ENCODE measurements at places on chromosomes 1 and 21.

DNA sequence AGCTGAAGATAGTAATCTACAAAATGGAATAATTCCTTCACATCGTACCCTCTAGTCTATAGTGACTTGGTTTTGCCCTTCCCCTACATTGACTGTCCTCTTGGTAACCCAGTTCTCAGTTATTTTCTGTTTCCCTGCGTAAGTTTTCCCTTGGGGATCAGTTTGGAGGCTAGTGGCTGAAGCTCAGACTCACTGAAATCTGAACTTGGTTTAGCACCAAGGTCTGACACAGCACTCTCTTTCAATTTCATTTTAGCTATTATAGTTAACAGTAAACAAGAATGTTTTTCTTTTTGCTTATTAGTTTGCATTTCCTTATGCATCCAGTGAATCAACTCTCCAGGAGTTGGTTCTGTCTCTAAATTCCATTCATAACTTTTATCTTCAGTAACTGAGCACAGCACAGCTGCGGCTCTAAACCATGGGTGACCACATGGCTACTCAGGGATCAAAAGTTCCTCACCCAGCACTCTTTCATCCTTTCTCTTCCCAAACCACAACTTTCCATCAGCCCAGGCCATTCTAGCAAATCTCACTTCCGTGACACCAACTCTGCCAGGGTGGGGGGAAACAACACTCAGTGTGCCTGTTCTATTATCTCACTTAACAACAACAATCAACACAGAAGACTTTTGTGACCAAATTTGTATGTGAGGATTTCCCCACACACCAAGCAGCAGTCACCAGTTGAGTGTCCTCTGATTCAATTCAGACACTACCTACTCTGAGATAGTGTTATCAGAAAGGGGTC lies 17.6 kb upstream of the IFI6 start:
- DNase-seq: no peak

DNA sequence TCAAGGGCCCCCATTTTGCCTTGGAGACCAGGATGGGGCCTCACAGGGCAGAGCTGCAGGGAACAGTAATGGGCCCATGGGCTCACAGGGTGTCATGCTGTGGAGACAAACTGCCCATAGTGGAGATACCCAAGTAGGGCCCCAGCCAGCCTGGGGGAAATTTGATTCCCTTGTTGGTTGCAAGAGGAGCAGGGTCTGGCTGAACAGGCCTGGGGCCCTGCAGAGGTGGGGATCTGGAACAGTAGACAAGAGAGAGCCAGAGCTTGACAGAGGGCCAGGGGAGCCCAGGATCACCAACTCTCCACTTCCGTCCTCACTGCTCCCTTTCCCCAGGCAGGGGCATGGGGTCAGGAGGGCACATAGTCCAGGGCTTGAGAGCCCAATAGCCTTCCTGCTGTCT lies 8.7 kb downstream of the S100B start:
- DNase-seq: no peak

DNA sequence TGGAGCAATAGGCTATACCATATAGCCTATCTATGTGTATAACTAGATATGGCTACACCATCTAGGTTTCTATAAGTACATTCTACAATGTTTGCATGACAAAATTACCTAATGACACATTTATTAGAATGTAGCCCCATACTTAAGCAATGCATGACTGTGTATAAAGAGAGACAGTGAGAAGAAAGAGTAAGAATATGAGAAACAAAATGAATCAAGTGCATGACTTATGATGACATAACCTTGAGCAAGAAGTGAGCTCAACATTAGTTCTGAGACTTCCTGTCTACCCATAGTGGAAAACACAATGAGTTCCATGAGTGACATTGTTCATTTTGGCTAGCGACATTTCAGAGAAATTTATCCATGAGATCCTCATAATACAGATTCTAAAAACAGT lies 10.1 kb downstream of the SLC44A5 start:
- DNase-seq: no peak

- DNase-seq: no peak
Observed at GRCh38 chr1:181208083-181208482, 119.6 kb downstream of the IER5 start.

GRCh38 chr1:233614173-233614742 lies 352 bp downstream of the KCNK1 start:
- DNase-seq: no peak

DNA sequence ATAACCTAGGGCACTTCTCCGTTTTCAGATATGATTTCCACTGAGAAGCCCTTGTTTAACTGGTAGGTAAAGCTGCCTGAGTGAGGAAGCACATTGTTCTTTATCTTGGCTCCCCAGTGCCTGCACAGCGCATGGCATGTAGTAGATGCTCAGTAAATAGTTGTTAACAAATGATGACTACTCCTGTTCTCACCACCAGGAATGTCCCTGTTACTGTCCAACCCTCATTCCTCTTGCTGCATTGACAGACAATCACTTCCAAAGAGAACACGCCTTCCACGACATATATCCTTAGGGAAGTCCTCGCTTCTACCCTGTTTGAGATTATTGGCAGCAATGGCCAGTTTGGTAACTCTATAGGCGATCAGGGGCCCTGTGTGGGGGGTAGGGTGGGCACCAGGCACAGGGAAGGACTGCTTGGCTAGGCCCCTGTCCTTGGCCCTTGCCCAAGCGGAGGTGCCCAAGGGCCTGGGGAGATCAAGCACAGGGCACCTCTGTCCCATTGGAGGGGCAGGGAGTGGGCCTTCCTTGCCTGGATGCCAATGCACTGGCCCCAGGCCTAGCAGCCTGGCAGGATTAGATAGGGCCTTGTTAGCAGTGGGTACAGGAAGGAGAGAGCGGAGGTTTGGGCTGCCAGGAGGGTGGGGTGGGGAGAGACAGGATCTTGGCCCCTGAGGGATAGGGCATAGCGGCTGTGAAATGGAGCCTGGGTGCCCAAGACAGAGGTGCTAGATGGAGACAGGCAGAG lies 10.2 kb downstream of the NES start:
- DNase-seq: no peak

GRCh38 chr21:44547656-44548331 lies 3.5 kb downstream of the KRTAP10-2 start:
- DNase-seq: no peak

GRCh38 chr1:210384625-210385024 lies 55.9 kb downstream of the HHAT start:
- DNase-seq: no peak

DNA sequence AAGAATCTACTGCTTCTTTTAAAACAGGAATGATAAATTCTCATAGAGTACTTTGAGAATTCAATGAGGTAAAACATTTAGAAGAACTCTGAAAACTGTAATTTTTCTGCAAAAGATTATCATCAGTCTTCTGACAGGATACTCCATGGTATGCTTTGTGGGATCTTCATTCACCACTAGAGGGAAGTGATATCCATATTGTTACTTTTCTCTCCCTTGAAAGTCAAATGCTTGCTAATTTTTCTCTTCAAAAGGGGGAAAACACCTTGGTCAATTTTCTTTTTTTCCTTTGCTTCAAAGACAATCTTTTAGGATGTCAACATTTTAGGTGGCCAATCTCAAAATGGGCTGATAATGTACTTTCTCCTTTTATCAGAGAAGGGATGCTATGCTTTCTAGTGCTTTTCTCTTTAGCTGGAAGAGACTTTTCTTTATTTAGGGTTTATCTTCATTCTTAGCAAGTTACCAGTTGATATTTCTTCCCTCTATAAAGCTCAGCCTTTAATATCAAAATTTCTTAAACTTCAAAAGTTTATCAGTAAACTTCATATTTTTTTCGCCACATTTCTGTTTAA lies 95.5 kb downstream of the NEGR1 start:
- no peak for DNase-seq

- no peak for DNase-seq
Observed at GRCh38 chr1:94721240-94721639, 98.9 kb upstream of the SLC44A3 start.

DNA sequence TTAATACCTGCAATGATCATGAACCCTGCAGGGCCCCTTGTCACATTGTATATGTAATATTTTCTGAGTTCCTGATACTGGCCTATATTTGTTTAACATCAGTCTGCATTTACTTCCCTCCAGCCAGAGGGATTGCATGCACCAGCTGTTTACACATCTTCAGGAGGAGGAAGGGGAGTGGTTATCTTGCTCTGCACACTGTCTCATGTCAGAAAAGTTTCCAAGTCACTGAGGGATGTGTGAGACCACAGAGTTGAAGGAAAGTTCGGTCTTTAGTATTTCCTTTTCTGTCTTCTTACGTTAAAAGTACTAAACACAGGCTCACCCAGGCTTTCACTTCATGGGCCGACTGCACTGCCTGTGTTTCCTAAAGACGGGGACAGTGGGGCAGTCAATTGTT lies 574.1 kb downstream of the LMO4 start:
- no peak for DNase-seq

- DNase-seq: no peak
Observed at GRCh38 chr1:20685099-20685662, 24.0 kb upstream of the DDOST start.

- DNase-seq: no peak
Observed at GRCh38 chr1:246383791-246384190, 123.3 kb downstream of the SMYD3 start.

DNA sequence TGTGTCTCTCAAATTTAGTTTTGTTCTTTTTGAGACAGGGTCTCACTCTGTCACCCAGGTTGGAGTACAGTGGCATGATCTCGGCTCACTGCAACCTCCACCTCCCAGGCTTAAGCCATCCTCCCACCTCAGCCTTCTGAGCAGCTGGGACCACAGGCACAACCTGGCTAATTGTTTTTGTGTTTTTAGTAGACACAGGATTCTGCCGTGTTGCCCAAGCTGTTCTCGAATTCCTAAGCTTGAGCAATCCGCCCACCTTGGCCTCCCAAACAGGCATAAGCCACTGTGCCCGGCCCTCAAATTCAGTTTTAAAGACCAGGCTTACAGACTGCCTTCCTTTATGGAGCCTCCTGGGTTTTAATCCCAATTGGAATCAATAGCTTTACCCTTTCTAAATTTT lies 83.7 kb upstream of the SELENON start:
- DNase-seq: no peak

All from activated T-cell treated with anti-CD3 and anti-CD28 coated beads for 48 hours (primary cell).